ENCODE measurements at places on chromosomes 5 and 9.

- DNase-seq = no peak
- peaks cover 3% of the 10 kb centered on the region for H3K4me1 ChIP-seq
- no peak overlapping the region for H3K4me3 ChIP-seq
- no peaks in the 10 kb centered on the region for H3K27me3 ChIP-seq
These were observed 48.9 kb upstream of the TDRD7 start for GRCh38 chr9:97362777-97363545.

DNA sequence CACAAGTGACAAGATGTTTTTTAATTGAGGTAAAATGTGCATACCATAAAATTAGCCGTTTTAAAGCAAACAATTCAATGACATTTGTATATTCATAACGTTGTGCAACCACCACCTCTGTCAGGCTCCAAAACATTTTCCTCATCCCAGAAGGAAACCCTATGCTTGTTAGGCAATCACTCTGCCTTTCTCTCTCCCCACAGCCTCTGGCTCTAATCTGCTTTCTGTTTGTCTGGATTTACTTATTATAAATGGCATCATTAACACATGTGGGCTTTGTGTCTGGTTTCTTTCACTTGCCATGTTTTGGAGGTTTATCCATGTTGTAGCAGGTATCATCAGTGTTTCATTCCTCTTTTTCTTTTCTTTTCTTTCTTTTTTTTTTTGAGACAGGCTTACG, 1.4 kb upstream of the N4BP3 start:
- H3K27ac ChIP-seq = no peak overlapping the region
- H3K4me3 ChIP-seq = no peak overlapping the region
- no peaks in the 10 kb centered on the region for H3K36me3 ChIP-seq
- peaks cover 19% of the 10 kb centered on the region for H3K4me1 ChIP-seq
- H3K27me3 ChIP-seq = no peaks in the 10 kb centered on the region

DNA sequence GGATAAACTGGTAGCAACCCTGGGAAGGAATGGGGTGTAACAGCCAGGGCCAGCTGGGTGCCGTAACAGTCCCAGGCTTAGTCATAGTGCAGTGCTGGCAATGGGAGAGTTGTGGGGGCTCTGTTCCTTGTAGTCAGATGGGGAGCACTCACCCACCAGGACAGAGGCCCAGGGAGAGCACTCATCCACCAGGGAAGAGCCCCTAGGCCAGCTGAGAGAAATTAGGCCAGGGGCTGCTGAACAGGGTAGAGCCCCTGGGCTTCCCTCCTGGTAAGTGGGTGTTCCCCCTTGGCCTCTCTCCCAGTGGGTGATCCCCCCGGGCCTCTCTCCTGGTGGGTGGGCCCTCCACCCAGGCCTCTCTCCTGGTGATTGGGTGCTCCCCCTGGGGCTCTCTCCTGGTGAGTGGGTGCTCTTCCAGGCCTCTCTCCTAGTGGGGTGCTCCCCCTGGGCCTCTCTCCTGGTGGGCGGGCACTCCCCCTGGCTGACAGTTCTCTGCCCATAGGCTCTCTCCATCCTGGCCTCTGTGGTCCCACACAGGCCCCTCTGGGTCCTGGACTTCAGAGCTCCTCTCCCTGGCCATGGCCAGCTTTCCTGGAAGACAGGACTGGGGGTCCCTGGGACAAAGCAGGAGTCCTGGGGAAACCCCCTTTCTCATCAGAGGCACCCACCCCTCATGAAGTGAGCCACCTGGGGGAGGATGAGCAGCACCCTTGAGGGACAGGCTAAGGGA, 13.4 kb downstream of the FGD3 start:
- no peaks in the 10 kb centered on the region for H3K27me3 ChIP-seq
- no peak for DNase-seq
- H3K27ac ChIP-seq = no peak overlapping the region
- H3K36me3 ChIP-seq = no peaks in the 10 kb centered on the region
- no peak overlapping the region for H3K4me3 ChIP-seq
- H3K4me1 ChIP-seq = peaks cover 9% of the 10 kb centered on the region

GRCh38 chr9:85522459-85523092, 219.2 kb downstream of the AGTPBP1 start:
- DNase-seq = no peak
- H3K4me1 ChIP-seq = no peaks in the 10 kb centered on the region
- H3K4me3 ChIP-seq = no peak overlapping the region
- no peak overlapping the region for H3K27ac ChIP-seq
- no peaks in the 10 kb centered on the region for H3K36me3 ChIP-seq
- no peaks in the 10 kb centered on the region for H3K27me3 ChIP-seq

DNA sequence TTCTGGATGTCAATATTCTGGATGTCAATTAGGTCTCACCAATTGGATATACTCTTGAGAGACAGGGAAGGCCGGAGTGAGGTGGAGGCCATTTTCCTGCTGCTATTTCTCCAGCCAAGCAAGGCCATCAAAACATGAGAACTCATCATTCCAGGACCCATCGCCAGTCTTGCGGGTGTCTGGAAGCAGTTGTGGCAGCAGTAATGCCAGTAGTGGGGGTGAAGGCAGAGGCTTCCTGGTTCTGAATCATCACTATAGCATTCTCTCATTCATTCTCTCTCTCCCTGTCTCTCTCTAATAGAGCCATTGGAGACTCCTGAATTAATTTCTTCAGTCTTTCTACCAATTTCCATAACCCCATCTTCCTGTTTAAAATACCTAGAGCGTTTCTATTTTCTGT, 71.8 kb downstream of the EGFLAM start:
- no peaks in the 10 kb centered on the region for H3K27me3 ChIP-seq
- H3K27ac ChIP-seq = no peak overlapping the region
- H3K36me3 ChIP-seq = no peaks in the 10 kb centered on the region
- no peaks in the 10 kb centered on the region for H3K4me1 ChIP-seq
- no peak for DNase-seq

DNA sequence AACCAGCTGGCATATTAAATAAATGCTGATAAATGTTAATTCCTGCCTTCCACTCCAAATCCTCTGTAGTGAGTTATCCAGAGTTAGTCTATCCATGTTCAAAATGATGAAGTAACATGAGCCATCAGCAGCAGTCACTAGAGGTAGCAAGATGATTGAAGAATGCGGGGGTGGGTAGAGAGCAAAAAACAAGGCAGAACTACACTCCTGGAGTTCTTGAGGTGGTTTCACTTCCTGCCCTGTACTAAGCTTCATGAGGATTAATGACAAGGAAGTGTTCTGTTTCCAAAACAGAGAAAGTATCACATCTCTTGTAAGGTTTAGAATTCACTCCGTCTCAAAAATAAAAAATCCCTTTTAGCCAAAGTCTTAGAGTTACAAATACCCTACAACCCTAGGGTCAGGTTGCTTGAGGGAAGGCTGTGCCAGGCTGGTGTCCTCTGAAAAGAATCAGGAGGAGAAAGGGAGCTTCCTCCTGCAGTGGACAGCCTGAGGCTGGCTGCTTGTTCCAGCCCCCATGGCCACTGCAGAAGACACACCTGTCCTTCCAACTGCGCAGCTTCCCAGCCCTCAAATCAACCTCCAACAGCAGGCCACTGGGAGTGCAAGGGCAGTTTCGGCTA, 180.2 kb downstream of the DENND1A start:
- H3K4me1 ChIP-seq = no peaks in the 10 kb centered on the region
- DNase-seq = no peak
- no peak overlapping the region for H3K27ac ChIP-seq
- no peak overlapping the region for H3K4me3 ChIP-seq
- no peaks in the 10 kb centered on the region for H3K27me3 ChIP-seq
- no peaks in the 10 kb centered on the region for H3K36me3 ChIP-seq

GRCh38 chr5:124651663-124652513, 94.6 kb downstream of the ZNF608 start:
- H3K4me3 ChIP-seq = peak overlapping the region; percentile 60

GRCh38 chr9:114220061-114220541, 64.8 kb downstream of the COL27A1 start:
- peaks cover 1% of the 10 kb centered on the region for H3K36me3 ChIP-seq
- no peaks in the 10 kb centered on the region for H3K4me1 ChIP-seq
- H3K27ac ChIP-seq = no peak overlapping the region
- no peak for DNase-seq
- H3K4me3 ChIP-seq = no peak overlapping the region
- H3K27me3 ChIP-seq = no peaks in the 10 kb centered on the region

DNA sequence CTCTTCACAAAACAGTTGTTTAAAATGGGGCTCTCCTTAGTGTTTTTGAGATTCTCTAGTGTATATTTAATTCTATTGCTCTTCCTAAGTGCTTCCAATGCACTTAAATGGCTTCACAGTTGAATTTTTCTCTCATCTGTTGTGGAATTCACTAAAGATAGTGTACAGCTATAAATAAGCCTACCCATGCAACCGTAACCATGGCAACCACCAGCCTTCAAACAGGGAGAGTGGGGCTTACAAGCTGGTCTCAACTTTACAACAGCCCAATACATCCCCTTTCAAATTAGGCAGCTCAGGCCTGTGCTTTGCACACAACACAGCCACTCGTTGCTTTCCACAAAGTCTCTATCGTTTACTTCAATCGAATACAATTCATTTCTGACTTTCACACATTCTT, 144.0 kb upstream of the PLPPR1 start:
- H3K36me3 ChIP-seq = no peaks in the 10 kb centered on the region
- H3K27ac ChIP-seq = no peak overlapping the region
- no peaks in the 10 kb centered on the region for H3K4me1 ChIP-seq
- no peak for DNase-seq
- no peaks in the 10 kb centered on the region for H3K27me3 ChIP-seq
- no peak overlapping the region for H3K4me3 ChIP-seq

DNA sequence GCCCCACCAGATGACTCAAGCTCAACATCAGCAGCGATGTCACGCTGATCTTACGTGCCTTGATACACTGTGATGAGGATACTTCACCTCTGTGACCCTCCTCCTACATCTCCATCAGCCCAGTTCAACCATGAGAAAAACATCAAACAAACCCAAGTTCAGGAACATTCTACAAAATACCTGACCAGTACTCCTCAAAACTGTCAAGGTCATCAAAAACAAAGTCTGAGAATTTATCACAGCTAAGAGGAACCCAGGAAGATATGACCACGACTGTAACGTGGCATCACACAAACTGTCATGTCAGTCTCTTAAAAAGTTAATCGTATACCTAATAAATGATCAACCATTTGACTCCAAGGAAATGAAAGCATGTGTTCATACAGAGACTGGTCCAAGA, 90.8 kb downstream of the COL23A1 start:
- no peaks in the 10 kb centered on the region for H3K36me3 ChIP-seq
- H3K27me3 ChIP-seq = no peaks in the 10 kb centered on the region
- no peak for DNase-seq
- H3K4me1 ChIP-seq = no peaks in the 10 kb centered on the region

- DNase-seq = no peak
- H3K36me3 ChIP-seq = no peaks in the 10 kb centered on the region
- no peak overlapping the region for H3K27ac ChIP-seq
- H3K27me3 ChIP-seq = no peaks in the 10 kb centered on the region
These were observed 21.5 kb downstream of the SNCAIP start for GRCh38 chr5:122333564-122333963.

- no peaks in the 10 kb centered on the region for H3K4me1 ChIP-seq
- H3K27ac ChIP-seq = no peak overlapping the region
- no peaks in the 10 kb centered on the region for H3K27me3 ChIP-seq
- no peak overlapping the region for H3K4me3 ChIP-seq
These were observed 68.8 kb downstream of the TLR4 start for GRCh38 chr9:117772960-117773359.

- no peaks in the 10 kb centered on the region for H3K27me3 ChIP-seq
- H3K4me3 ChIP-seq = no peak overlapping the region
- DNase-seq = no peak
- H3K27ac ChIP-seq = no peak overlapping the region
These were observed 29.7 kb downstream of the GPR21 start for GRCh38 chr9:123063177-123063598.

- H3K36me3 ChIP-seq = no peaks in the 10 kb centered on the region
- no peaks in the 10 kb centered on the region for H3K4me1 ChIP-seq
- no peaks in the 10 kb centered on the region for H3K27me3 ChIP-seq
- no peak for DNase-seq
- H3K4me3 ChIP-seq = no peak overlapping the region
These were observed 327.2 kb downstream of the BNC2 start for GRCh38 chr9:16543225-16543624.

Measured in Caco-2 (cell line).